ENCODE measurements at places on chromosomes 7 and 10.

GRCh38 chr7:152600266-152600665, 75.7 kb downstream of the XRCC2 start:
- no peak for DNase-seq

- DNase-seq, result no peak
These were observed 215.8 kb downstream of the FOXP2 start for GRCh38 chr7:114630201-114630990.

- no peak for DNase-seq
These were observed 24.1 kb upstream of the ZNRF2 start for GRCh38 chr7:30260246-30260768.

DNA sequence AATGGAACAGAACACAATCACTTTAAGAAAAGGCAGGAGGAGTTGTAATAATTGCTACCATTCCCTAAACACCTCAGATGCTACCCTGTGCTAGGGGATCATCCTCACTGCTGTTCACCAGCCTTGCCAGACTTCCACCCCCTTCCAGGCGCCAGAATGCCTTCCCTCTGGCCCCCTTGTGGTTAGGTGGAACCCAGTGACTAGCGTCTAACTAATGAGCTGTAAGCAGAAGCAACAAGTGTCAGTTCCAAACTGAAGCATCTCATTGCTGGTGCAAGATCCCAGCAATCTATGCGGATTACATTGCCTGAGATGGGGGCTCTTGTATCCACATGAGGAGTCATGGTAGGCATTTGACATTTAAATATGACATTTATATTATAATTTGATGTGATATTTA, 86.6 kb downstream of the FRMD4A start:
- DNase-seq, result no peak

DNA sequence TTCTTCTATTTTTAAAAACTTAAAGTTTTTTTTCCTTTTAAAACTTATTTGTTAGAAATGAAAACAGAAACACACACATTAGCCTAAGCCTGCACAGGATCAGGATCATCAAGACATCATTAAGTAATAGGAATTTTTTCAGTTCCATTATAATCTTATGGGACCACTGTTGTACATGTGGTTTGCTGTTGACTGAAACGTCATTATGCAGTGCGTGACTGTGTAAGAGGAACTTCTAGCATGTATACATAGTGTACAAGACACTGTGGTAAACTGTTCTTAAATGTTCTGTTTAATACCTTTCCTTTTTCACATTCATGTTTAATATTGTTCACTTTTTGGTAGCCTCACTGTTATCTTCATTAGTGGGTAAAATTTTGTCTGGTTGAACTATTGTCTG, 12.1 kb downstream of the ENTPD7 start:
- DNase-seq, result no peak

GRCh38 chr10:113610631-113611601, 52.9 kb downstream of the NRAP start:
- DNase-seq, result no peak

GRCh38 chr7:44280636-44280992, 44.8 kb downstream of the CAMK2B start:
- no peak for DNase-seq

DNA sequence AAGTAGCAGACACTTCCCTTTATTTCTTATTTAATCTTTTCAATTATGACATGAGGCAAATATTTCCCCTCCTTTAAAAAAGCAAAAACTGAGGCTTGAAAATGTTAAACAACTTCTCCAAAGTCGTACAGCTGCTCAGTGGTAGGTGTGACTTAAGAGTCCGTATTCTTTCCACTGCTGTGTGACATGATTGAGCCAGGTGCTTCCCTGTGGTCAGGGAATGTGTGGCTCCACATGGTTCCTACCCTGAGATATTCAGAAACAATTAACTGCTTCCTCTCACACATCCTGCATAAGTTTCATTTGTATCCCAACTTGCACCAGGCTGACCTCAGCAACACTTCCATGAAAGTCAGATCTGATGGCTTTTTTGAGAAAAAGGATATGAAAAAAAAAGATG, 13.6 kb downstream of the OPALIN start:
- DNase-seq, result no peak

- DNase-seq, result no peak
These were observed 254.3 kb upstream of the LYZL1 start for GRCh38 chr10:29034592-29034991.

GRCh38 chr10:44865289-44865671, 45.9 kb upstream of the TMEM72 start:
- DNase-seq, result no peak

DNA sequence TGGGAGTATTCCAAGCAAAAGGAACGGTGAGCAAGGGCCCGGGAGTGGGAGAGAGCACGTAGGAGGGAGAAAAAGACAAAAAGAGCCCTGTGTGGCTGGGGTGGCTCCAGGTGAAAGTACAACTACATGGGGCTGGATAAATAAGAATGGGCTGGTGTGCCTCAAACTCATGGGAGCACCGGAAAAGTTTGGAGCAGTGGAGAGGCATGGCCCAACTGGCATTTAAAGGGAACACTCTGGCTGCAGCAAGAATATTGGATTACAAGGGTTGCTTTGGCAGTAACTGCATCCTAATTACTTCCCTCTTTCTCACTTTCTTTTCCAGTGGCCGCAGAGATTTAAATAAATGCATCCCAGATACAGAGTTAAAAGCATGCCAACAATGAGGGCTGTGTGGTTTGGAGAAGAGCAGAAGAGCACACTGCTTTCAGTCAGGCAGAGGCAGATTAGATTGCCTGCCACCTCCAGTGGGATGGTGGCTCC, 39.1 kb upstream of the HERPUD2 start:
- no peak for DNase-seq

DNA sequence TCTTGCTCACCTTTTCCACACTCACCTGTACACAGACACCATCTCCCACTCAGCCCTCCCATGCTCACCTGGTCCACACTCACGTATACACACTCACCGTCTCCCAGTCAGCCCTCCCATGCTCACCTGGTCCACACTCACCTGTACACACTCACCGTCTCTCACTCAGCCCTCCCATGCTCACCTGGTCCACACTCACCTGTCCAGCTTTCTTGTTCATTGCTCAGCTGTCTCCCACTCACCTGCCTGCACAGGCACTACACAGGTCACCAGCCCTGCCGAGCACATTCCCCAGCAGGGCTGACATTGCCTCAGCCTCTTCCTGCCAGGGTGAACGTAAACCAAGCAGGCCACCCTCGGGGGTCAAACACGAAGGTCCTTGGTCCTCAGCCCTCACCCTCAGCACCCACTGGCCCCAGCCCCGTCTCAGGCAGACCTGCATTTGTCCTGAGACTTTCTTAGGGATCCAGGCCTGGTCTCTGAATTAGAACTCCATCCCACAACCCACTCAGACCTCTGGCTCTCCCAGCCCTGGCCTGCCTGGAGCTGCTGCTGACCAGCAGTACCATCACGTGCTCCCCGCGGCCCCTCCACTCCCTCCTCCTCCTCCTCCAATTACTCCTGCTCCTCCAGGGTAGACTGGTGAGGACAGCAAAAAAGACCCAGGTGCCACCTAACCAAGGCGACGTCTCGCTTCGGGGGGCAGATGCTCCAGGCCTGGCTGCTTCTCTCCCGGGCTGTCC, 12.8 kb upstream of the DNAAF5 start:
- no peak for DNase-seq

- DNase-seq, result no peak
These were observed 183.0 kb upstream of the CTBP2 start for GRCh38 chr10:125343118-125343925.

DNA sequence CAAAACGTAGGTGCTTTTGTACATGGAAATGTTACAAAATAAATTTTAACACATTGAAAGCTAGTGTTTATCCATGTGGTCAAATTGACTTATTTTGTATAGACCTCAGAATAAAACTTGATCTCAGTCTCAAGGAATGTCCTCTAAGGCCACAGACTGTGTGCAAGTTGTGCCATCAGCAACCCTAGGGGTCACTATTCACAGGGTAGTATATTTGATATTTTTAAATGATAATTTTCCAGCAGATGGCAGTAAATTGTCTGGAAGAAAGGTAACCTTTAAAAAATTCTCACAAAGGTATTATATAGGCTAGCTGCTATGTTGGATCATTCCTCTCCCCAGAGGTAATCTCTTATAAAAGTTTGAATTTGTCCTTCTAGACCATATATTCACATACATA, 12.9 kb upstream of the SNX10 start:
- DNase-seq, result no peak

DNA sequence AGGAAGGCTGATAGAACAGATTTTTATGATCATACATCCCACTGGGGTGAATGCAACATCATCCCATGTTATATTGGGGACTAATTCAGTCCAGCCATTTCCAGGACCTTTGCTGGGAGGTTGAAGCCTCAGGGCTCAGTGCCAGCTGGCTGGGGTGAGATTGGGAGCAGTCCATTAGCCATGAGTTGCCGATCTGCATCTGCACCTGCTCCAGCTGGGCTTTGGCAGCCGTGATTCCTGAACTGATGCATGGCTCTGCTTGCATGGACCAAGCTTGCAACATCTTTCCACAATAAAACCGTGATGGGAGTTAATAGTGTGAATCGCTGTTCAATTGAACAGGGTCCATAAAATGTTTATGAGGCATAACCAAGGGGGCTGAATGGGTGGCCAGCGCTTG, 346.9 kb downstream of the TYW1 start:
- no peak for DNase-seq

DNA sequence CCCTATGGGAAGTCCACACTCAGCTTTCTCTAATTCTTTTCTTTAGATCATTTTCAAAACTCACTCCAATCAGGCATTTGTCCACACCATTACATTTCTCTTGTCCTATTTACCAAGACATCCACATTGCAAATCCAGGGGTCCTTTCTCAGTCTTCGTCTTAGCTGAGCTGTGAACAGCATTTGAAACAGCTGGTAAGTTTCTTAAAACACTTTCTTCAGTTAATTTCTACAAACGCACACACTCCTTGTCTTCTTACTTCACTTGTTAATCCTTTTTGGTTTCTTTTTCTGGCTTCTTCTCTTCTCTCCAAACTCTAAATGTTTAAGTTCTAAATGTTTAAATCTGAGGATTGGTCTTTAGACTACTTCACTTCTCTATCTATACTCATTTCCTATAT, 769.3 kb downstream of the PHTF2 start:
- DNase-seq, result no peak

DNA sequence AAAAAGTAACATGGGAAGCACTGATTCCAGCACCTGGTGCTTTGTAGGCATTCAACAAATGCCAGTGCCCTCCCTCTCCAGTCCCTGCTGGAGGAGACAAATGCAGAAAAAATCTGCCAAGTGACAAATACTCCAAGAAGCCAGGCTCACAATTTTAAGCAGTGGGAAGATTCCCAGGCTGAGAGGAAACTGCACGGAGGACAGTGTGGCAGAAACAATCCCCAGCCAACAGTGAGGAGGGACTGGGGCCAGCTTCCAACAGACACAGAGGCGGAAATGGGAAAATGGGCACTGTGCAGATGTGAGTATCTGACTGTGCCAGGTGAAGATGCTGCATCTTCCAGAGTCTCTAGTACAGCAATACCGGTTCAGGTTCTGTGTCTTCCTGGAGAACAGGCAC, 106.3 kb downstream of the SLIT1 start:
- DNase-seq, result no peak

GRCh38 chr10:132570771-132571649, 33.4 kb downstream of the INPP5A start:
- DNase-seq, result no peak

- no peak for DNase-seq
These were observed 235.9 kb downstream of the FOXP2 start for GRCh38 chr7:114650491-114650890.

GRCh38 chr10:22554461-22555182, 159.8 kb downstream of the PIP4K2A start:
- no peak for DNase-seq

- DNase-seq, result no peak
These were observed 58.3 kb downstream of the SHOC2 start for GRCh38 chr10:110977662-110978061.

DNA sequence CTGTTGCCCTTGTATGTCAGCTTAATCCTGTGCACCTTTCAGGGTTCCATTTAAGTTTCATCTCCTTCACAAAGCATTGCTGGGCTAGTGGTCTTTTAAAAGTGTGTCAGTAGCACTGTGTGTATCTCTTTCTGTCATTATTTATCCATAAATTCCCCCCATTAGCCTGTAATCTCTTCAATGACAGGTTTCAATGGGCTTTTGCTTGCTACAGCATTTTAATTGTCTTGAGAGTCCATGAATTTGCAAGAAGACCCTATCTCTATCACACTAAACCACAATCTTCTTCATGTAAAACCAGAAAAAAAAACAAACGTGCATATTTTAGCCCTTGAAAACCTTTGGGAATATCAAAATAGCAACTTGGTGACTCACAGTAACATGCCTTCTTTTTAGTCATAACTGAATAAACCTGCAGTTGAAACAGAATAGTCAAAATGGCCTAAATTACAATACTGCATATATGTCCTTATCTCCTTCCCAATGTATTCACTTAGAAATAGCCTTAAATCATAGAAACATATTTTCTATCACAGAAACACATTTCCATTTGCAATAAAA, 118.6 kb downstream of the PON1 start:
- DNase-seq, result no peak

- no peak for DNase-seq
These were observed 368.4 kb upstream of the SHH start for GRCh38 chr7:156180451-156181229.

- DNase-seq, result no peak
These were observed 18.1 kb downstream of the STRA8 start for GRCh38 chr7:135251496-135252391.
